H9 (cell line): ENCODE measurements at places on chromosomes 3 and 15.

GRCh38 chr3:183312433-183312832, 59.4 kb downstream of the B3GNT5 start:
- no peak for DNase-seq

DNA sequence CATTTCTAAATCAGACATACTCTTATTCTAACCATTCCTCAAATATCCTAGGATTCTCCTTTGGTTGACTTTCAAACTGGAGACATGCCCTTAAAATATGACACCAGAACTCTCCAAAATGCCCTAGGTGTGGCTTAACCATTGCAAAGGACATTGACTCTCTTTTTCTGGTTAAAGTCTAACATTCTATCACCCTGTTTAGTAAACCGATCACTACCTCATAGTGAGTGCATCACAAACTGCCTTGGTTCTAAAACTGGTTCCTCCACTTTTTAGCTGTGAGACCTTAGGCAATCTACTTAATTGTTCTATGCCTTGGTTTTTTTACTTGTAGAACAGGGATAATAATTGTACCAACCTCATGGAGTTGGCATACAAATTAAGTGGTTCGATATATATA, 224.3 kb downstream of the CDIN1 start:
- DNase-seq: no peak

- no peak for DNase-seq
Measured at GRCh38 chr15:88624156-88624970, 3.2 kb downstream of the AEN start.

GRCh38 chr3:62098646-62099365, 274.5 kb downstream of the FEZF2 start:
- no peak for DNase-seq

DNA sequence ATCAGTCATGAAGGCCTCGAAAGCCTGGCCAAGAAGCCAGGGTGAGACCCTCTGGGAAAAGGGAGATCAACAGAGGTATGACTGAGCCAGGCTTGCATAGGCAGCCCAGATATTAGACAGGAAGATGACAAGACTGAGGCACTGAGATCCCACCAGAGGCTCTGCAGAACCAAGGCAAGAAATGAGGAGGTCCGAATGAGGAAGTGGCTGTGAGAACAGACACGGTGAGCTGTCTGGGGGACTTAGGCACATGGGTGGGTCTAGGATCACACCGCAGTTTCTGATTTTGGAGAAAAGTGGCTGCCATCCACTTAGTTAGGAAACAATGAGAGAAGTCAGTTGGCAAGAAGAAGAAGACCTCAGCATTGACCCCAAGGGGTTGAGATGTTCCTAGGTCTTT, 31.5 kb upstream of the PRSS50 start:
- DNase-seq: no peak
